ENCODE measurements at places on chromosomes 3 and 15.

DNA sequence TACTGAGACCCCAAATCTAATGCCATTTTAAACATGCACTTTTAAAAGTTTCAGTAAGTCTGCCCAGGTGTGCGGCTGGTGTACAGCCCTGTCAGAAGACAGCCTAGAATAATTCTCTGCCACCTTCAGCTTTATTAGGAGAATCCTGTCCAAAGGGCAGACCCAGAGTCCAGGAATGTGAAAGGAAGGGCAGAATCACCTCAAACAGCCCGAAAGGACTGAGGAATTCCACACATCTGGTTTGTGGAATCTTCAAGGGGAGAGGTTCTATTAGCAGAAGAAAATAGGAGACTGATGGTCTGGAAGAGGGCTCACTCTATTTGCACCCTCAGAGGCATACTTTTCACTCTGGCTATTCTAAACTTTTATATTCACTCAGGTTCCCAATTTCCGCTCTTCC is 46.6 kb downstream of the TYRO3 start:
- DNase-seq: no peak

DNA sequence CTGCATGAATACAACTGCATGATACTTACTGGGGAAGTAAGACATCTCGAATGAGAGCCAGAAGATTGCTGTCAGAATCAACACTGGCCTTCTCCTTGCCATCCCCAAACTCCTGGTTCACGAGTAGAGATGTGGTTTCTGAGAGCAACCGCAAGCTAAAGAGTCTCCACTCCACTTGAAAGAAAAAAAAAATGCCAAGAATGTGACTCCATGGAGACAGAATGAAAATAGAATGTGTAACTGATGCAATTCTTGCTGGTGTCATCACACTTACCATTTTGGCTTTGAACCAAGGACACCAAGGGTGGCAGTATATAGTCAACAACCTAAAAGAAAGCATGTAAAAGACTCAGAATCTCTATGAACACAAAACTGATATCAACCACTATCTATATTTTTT is 280.4 kb downstream of the ULK4 start:
- peak; percentile 98 for DNase-seq

GRCh38 chr3:191426311-191426710 is 34.7 kb upstream of the PYDC2 start:
- peak; percentile 13 for DNase-seq

GRCh38 chr15:90008607-90009006 is 7.5 kb downstream of the ZNF710 start:
- DNase-seq: no peak

GRCh38 chr3:53198256-53198977 is 37.4 kb downstream of the PRKCD start:
- DNase-seq: no peak

GRCh38 chr3:11539677-11540076 is 104.0 kb downstream of the VGLL4 start:
- DNase-seq: no peak

GRCh38 chr3:27560484-27561056 is 76.4 kb upstream of the SLC4A7 start:
- no peak for DNase-seq

DNA sequence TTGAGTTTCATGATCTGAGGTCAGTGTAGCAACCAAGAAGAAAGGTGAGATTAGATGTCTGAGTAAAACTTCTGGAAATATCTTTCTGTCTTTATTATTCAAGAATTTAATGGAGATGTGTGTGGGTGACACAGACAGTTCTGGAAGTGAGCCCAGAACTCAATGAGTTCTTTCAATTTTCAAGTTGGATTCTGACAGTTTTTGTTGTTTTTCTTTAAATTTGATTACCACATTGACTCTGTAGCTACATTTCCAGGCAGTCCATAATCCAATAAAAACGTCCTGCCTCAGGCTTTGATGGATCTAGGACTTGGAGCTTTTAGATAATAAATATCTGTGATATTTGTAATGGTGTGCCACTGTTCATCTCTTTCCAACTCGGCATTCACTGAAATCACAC is 3.9 kb upstream of the PARP14 start:
- DNase-seq: peak; percentile 26

GRCh38 chr3:108296239-108296638 is at the start of gene HHLA2:
HHLA2 (plus strand) TSS chr3:108296548; CDS start chr3:108351814, 55,266 bp downstream.
- no peak for DNase-seq

- peak; percentile 61 for DNase-seq
Measured at GRCh38 chr15:80153900-80154299, 1.1 kb downstream of the FAH start.

DNA sequence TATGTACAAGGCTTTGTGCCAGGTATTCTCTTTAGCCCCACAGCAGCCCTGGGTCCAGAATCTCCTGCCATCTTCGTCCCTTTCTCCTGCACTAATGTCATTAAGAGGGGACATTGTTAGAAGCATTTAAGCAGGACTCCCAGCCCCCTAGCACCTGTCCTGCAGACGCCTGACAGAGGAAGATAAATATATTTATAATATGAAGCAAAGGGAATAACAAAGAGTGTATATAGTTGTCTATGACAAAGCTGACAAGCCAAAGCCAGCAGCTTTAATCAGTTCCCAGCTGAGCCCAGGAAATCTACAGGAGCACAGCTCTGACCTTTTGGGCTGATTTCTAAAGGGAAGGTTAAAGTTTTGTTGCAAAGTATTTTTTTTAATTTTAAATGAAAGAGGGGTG is 96.0 kb downstream of the MEGF11 start:
- DNase-seq: no peak

- no peak for DNase-seq
Measured at GRCh38 chr3:47367631-47368030, 13.2 kb upstream of the PTPN23 start.

- no peak for DNase-seq
Measured at GRCh38 chr3:115913069-115913686, 289.9 kb downstream of the GAP43 start.

DNA sequence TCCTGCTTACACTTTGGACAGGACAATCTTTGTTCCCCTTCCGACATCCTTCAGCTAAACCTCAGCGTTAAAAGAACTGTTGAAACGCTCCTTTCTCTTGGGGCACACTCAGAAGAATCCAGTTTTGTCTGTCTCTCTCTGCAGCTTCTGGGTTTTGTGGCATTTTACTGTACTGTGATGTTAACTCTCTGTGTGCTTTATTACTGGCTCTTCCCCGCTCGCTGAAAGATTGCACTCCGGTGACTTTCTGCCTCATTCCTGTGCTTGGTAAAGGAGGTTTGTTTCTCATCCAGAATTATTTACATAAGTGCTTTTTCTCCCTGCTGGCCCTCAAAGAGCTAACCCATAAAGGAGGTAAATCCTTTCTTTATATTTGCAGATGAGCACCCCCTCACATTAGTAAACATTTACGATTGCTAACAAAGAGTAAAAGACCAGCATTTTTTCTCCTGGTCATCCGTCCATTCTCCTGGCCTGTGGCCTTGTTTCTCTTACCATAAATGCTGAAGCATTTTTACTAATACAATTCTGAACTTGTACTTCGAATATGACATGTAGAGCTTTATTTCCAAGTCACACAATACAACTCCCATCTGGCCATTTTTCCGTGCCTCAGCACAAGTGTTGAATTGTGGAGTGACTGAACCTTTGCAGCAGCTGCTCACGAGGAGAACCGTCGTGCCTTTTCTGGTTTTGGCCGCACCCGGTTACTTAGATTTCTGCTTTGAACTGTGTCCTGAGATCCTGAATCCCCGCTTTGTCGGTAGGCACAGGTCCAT is 69.3 kb upstream of the RPL35A start:
- DNase-seq: peak; percentile 13

DNA sequence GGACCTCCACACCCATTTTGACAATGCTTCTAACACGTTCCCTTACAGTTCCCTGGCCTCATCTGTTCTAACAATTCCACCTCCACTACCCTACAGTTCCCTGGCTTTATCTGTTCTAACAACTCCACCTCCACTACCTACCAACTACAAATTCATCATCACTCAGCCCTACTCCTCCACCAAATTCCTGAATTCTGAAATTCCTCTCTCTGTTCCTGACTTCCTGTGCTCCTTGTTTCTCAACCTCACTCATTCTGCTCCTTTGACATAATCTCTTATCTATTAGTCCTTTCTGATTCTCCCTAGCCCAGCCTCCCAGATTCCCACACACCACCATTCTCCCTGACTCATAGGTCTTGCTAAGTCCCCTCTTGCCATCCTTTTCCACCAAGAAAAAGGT is 22.5 kb downstream of the UPK1B start:
- DNase-seq: no peak

GRCh38 chr15:52031556-52031955 is 12.5 kb downstream of the MAPK6 start:
- DNase-seq: no peak

- DNase-seq: no peak
Measured at GRCh38 chr15:45328663-45329062, 49.7 kb downstream of the GATM start.

DNA sequence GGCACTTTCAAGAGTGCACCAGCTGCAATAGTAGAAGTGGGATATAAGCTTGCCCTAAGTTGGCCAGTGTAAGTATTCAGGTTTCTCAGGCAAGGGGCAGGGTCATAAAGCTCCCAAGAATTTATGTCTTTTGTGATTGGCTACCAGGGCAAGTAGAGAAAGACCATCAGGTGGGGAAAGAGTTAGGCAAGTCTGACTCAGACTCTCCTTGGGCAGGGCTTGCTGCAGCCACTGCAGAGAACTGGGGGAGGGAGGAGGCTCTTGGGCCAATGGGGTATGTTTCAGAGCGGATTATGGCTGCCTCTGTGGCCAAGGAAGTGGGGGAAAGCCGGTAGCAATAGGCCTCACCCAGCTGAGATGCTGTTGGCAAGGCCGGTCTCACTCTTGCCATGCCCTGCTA is 44.6 kb upstream of the SLC25A36 start:
- peak; percentile 6 for DNase-seq

DNA sequence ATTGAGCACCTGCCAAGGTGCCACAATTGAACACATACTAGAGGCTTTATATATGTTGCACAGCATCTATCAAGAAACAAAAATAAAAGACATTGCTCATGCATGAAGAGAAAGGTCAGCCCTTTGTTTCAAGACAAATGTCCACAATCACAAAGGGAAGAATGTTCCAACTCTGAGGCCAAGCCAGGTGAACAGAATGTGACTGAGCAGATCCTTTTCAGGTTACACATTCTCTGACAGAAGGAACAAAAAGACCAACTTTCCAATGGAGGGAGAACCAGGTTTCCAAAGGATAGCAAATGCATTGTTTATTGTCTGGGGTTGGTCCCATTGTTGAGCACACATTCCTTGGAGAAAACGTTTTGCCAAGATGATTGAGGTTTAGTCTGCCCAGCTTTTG is 50.2 kb upstream of the FAM174B start:
- no peak for DNase-seq

DNA sequence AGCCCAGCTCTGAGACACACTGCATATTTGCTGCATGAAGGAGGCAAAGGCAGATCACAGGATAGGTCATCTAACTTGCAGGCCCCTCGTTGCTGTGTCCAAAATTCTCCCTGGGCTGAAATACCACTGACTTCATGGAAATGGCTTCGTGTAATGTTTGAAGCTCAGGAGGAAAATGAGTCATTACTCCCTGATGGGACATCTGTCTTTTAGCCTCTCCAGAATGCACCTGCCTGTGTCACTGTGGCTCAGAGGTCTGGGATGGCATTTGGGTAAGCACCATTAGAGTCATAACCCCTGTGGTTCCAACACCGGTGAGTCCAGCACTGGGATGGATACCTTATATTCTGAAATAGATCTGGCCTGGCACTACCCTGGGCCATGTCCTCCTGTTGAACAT is 51.5 kb downstream of the IL12A start:
- peak; percentile 29 for DNase-seq

GRCh38 chr3:115657168-115657567 is 33.9 kb downstream of the GAP43 start:
- no peak for DNase-seq

- peak; percentile 43 for DNase-seq
Measured at GRCh38 chr15:70235347-70235746, 137.6 kb upstream of the TLE3 start.

DNA sequence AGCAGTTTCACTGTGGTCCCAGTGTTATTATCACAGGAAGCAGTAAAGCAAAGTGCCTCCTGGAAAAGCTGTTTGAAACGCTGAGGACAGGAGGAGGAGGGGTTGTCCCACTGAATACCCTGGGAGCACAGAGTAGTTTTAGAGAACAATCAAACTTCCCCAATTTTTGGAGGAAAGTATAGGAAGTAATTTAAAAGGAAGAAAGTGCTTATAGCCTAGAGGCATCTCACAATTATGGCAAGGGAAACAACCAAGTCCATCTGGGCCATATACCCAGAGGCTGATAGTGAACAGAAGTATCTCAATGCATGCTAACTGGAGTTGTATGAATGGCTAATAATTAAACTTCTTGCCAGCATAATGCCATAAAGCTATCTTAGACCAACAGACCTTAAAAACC is 137.2 kb upstream of the EPHA6 start:
- no peak for DNase-seq

DNA sequence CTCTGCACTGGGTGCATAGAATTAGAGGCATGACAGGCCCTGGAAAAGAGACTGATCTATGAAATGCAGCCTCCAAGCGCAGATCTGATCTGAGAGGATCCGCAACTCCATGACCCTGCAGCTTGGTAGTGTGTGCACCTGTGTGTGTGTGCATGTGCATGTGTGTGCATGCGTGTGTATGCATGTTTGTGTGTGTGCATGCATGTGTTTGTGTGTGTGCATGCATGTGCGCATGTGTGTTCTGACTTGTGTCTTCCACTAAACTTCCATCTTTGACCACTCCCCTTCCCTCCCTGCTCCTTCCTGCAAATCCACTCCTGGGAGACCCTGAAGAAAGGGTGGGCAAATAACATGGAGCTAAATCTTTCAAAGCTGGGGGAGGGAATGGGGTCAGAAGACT is 256.9 kb downstream of the PLCL2 start:
- DNase-seq: no peak

DNA sequence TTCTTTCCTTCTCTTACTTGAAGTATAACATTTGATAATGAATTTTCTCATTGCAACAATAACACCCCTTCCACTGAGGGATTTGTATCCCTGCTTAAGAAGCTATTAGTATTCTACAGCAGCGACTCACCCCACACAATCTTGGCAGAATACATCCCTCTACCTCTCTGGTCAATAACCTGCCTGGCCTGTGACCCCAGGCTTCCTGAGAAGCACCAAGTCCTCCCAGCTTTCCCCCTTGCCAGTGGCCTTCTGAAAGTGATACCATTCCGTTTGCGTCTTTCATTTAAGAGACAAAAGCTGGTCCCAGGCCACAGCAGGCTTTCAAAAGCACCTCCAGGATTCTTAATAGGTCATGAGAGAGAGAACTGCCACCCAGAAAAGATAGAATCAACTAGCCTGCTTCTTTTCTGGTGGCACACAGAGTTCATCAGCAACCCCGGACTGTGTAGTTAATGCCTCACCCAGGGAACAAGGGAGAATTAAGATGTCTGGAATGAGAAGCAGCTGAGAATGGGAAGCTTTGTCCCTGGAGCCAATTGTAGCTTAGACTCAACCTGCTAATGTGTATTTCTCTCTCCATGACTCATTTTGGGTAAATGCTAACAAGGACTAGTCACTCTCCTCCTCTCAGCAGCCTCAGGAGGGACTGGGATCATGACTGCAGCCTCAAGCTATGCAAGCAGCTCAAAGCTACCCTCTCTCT is 101.0 kb upstream of the CPNE4 start:
- peak; percentile 88 for DNase-seq

GRCh38 chr3:115169808-115170207 is 22.7 kb upstream of the ZBTB20 start:
- no peak for DNase-seq

- DNase-seq: no peak
Measured at GRCh38 chr3:73509066-73509465, 115.7 kb downstream of the PDZRN3 start.
